ENCODE measurements at places on chromosomes 4 and X.

DNA sequence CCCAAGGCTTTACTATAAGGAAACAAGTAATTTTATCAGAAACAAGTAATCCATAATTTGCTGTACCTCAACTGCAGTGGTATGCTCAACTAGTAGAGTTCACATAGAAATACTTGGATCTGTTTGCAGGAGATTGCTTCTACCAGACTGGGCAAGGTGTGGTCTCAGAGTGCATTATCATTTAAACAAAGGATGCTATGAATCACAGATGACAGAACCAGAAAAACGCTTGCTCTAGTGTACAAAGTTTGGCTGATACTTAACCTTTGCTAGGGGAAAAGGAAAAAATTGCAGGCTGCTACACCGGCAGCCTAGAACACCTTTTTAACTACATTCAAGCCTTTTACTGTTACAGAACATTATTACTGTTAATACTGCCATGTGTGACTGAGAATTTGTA lies 97.1 kb downstream of the ENOX2 start:
- DNase-seq = no peak

DNA sequence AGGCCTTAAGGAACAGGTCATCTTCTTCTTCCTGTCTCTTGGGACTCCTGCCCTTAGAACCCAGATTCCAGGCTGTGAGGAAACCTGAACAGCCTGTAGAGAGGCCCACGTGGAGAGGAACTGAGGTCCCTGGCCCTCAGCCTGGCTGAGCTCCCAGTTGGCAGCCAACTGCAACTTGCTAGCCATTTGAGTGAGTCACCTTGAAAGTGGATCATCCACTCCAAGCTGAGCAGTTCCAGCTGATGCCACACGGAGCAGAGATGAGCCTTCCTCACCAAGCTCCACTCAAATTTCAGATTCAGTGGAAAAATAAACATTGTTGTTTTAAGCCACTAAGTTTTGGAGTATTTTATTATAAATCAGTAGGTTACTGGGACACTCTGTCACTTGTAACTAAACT lies 392.5 kb downstream of the BCOR start:
- DNase-seq = peak; percentile 49

- DNase-seq = no peak
These were observed 748.6 kb downstream of the STPG2 start for GRCh38 chr4:97394653-97395052.

- DNase-seq = no peak
These were observed 62.2 kb downstream of the NSUN7 start for GRCh38 chr4:40811956-40812355.

DNA sequence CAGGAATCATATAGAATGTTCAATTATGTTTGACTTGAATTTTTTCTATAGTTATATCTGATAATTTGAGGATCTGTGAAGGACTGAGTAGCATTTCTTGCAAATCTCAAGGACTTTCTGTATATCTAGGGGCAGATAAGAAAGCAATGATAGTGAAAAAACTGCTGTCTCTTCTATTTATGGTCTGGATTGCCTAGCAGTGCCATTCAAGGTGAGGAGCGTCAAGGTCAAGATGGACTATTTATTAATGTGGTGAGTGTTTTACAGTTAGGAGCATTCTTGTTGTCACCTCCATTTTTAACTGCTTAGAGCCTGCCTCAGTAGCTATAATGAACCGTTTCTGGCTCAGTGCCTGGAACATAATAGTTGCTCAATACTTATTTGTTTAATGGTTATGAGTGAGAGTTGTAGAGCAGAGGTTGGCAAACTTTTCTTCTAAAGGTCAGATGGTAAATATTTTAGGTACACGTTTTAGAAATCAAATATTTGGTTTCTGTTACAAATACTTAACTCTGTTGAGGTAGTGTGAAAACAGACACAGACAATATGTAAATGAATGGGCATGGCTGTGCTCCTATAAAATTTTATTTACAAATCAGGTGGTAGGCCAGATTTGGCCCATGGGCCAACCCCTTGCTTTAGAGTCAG lies 523.2 kb upstream of the IGFBP7 start:
- DNase-seq = no peak

DNA sequence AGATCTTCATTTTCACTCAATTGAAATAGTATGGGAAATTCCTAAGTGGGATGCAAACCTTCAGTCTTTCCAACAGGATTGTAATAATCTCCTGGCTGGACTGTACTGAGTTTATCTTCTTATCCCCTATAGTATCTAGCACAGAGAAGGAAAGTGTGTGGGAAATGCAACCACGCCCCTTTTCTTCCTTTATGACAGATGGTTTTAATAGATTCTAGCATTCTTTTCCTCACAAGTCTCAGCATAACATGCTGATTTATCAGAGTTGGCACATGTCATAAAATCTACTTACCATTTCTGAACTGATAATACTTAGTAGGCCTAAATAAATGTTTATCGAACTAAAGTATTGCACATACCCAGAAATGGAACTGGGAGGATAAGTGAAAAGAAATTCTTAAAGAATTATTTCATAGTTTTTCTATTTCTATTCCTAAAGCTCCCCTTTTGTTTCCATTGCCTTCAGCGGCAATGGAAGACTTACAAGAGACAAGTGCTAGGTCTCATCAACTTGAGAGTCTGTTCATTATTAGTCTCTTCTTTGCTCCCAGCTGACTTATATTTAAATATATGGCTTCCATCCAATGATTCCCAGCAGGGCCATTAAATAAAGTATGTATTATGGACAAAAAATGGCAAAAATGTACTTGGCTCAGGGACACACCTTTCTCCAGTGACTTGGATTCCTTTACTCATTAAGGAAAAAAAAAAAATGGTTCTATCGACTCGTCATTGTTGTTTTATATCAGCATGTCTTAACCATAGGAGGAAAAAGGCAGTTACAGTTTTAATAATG lies 484.5 kb downstream of the IL1RAPL1 start:
- DNase-seq = no peak

GRCh38 chr4:137661693-137662092 lies 129.4 kb upstream of the PCDH18 start:
- no peak for DNase-seq

GRCh38 chrX:133653358-133653757 lies 238.1 kb upstream of the GPC4 start:
- no peak for DNase-seq

- DNase-seq = no peak
These were observed 44.8 kb upstream of the HERC6 start for GRCh38 chr4:88333741-88334405.
